CD4-positive, alpha-beta memory T cell (primary cell): ENCODE measurements at places on chromosomes 11 and 22.

GRCh38 chr11:130789056-130789640 lies 127.1 kb downstream of the SNX19 start:
- DNase-seq, result no peak

DNA sequence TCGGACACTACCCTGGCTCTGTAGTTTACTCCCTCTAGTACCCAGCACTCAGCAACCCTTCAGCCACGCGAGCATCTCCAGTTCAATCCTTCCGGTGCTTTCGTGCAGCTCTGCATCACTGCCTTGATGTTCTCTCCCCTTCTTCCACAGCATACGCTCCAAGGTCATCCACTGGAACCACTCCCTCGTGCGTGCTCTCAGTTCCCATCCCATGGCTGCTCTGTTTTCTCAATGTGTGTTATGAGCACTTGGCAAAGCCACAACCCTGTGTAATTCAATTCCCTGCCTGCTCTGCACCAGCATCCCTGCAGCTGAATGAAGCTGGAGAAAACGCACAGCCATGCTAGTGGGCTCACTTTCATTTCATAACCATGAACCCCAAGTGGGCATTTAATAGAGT lies 38.5 kb upstream of the NFRKB start:
- DNase-seq, result no peak

- no peak for DNase-seq
These were observed 22.8 kb downstream of the TCP11L1 start for GRCh38 chr11:33062137-33062536.

- no peak for DNase-seq
These were observed 157.2 kb downstream of the ATG16L2 start for GRCh38 chr11:72971192-72971967.

GRCh38 chr11:47213950-47214565 lies 716 bp upstream of the DDB2 start:
- peak; percentile 80 for DNase-seq

DNA sequence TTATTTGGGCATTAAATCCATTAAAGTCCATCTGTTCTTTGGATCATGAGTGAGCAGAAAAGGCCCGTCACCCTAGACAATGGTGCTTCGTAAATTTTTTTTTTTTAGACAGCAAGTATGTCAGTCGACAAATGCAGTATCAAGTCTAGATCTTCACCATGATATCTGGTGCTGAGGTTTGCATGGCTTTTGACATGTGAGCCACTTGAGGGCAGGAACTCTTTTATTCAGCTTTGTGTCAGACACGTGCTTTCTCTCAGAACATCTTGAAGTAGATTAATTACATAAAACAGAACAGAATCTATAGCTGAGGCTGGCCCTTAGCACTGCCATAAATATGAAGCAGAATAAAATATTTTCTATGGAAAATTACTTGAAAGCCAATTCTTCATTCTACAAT lies 62.9 kb upstream of the CARD18 start:
- peak; percentile 6 for DNase-seq

- DNase-seq, result no peak
These were observed 392.2 kb downstream of the TBC1D22A start for GRCh38 chr22:47154621-47155081.

DNA sequence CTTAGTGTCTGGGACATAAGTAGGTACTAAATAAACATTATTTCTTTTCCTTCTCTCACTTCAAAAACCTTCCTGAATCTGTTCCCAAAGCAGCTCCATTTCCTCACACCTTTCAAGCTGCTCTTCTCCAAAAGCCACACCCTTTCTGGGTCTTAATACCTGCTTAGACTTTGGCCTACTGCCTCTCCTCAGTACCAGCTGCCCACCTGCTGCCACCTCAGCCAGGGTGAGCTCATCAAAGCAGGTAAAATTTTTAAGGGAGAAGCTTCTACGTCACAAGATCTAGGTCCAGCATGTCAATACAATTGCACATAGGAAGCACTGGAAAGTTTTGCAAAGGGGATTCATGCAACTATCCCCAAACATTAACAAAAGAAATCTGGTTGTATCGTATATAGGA lies 108.4 kb downstream of the RPL27A start:
- no peak for DNase-seq

- no peak for DNase-seq
These were observed 40.6 kb upstream of the GNAZ start for GRCh38 chr22:23029521-23030228.

GRCh38 chr11:6443269-6444003 lies 2.6 kb upstream of the HPX start:
- DNase-seq, result peak; percentile 53

DNA sequence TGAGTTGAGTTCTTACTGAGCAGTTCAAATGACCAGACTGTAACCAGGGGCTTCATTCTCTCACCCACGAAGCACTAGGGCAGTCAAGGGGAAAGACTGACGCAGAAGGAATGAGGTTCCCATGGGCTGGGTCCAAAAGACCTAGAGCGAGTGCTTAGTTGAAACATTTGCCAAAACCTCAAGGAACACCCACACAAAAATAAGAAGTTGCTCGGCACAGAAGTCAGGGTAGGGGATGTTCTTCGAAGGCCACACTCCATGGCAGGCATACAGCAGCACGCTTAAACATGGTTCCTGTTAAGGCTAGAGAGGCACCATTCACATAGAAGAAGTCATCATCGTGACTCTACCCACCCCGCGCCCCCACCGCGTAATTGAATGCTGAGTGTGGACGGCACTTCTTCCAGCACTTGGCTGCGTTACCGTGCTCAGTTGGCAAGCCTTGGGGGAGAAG lies 52.9 kb downstream of the TIMP3 start:
- no peak for DNase-seq
